ENCODE measurements at places on chromosomes 3 and 15.

DNA sequence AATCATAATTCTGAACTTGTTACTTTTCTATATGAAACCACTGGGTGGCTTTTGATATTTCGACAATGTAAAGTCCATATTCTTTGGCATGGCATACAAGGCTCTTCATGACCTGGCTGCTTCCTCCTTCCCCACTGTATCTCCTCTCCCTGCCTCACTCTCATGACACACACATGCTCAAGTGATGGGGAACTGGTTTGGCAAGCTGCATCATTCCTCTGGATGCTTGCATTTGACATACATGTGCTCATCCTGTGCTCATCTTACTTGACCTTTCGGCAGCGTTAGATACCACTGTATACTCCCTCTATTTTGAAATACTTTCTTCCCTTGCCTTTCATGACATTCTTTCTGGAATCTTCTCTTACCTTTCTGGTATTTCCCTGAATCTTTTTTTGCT lies 51.8 kb upstream of the ZDHHC23 start:
- no peak for DNase-seq

DNA sequence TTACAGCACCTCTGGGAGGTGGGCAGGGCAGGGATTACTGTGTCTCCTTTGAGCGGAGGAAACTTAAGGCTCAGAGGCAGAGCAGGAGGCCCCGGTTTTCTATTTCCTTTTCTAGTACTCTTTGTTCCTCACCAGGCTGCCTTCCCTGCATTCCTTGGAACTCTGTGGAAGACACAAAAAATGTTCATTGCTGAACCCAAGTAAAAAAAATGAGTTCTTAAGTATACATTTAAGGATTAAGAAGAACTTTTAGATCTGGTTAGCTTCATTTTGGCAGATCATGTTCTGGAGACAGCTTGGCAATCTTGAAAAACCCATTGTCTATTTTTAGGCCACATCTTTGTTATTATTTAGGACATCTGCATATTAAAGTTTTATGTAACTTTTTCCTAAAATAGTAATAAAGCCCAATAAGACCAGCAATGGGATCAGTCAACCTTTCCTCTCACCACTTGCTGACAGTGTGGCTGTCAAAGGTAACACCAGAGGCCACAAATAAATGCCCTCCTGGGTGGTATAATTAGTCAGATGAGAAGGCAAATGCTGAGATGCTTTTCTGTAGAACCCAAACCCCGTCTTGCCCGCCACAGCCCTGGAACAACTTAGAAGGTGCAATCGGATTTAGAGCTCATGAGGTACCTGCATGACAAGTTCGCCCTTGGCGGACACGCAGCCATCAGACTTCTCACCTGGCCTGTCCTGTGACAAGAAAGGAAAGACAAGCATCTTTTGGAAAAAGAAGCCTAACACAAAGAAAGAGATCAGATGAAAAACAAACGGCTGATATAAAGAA lies 97.2 kb downstream of the DGKG start:
- no peak for DNase-seq

GRCh38 chr3:44939581-44940036 lies 36.4 kb downstream of the ZDHHC3 start:
- no peak for DNase-seq

GRCh38 chr15:100722551-100723314 lies 120.3 kb downstream of the ASB7 start:
- DNase-seq = no peak

- peak; percentile 21 for DNase-seq
Observed at GRCh38 chr3:165854696-165855095, 17.5 kb upstream of the BCHE start.

DNA sequence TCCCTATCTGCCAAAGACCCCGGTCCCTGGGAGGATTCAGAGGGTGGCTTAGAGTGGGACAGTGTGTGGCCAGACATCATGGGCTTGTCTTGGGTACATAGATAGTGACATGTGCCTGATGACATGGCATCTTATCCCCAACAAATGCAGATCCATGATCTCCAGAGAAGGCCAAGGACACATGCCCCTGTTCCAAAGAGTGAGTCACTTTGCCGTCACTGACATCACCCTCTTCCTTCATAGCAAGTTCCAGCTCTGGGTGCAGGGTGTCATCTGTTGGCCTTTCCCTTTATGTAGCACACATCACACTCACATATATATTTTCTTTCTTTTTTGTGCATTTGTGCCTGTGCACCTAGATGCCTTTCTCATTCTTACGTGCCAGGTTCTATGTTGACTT lies 350.5 kb downstream of the LRTM1 start:
- DNase-seq = no peak

- DNase-seq = no peak
Observed at GRCh38 chr3:110063178-110063577, 725.8 kb upstream of the DPPA4 start.

GRCh38 chr15:81889485-81889881 lies 156.3 kb downstream of the MEX3B start:
- DNase-seq = no peak

DNA sequence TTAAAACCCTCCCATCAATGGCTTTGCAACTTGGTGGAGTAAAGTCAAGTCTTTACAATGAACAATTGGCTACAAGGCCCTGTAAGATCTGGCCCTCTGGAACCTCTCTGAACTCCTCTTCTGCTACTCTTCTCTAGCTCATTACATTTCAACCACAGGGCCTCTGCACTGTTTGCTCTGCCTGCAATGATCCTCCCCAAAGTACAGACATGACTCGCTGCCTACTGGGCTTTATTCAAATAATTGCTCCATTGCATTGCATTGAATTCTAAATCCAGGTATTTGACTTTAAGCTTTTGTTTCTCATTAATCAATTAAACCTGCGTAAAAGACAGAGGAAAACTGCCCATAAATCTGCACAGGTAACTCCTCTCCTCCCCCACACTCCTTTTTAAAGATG lies 96.7 kb downstream of the CD47 start:
- no peak for DNase-seq

DNA sequence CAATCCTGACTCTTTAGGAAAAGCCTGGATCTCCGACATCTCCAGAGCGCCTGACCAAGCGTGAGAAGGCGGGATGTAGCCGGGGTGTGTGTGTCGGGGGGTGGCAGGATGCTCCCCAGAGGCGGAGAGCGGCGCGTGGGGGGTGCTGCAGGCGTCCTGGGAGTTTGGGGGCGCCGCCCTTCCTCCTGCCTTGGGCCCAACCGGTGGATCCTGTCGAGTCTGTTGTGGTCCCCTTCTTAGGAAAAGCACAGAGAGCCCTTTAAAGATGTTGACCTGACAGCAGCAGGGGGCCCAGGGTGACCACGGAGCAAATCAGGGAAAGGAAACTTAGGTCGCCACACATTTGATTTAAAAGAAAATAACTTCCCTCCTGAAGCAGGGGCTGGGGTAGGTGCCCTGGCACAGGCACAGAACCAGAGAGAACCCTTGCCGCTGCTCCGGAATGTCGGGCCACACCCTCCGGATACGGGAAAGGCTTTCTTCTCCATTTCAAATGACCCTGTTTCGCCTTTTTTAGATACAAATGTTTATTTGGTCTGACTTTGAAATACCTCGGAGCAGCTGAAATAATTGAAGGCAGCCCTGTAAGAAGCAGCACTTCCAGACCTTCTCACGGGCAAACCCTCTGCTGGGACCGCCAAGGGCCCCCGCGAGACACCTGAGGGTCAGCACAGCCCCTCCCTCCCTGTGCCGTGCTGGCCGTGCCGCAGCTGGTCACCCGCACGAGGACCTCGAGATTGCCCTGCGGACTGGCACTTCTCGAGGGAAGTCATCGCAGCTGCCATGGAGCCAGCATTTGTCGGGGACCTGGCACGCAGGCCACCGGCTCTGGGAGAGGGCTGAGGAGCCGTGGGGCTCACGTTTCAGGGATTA lies 102.9 kb upstream of the KLF13 start:
- no peak for DNase-seq

DNA sequence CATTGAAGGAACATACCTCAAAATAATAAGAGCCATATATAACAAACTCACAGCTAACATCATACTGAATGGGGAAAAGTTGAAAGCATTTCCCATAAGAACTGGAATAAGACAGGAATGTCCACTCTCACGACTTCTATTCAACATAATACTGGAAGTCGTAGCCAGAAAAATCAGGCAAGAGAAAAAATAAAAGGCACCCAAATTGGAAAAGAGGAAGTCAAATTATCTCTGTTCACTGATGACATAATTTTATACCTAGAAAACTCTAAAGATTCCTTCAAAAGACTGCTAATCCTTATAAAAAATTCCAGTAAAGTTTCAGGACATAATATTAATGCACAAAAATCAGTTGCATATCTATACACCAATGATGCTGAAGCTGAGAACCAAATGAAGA lies 34.9 kb downstream of the SLC2A2 start:
- no peak for DNase-seq

GRCh38 chr3:71684757-71685386 lies 40.3 kb downstream of the EIF4E3 start:
- DNase-seq = peak; percentile 84

GRCh38 chr3:33541918-33542317 lies 101.7 kb upstream of the UBP1 start:
- DNase-seq = no peak

GRCh38 chr3:16504242-16504641 lies 9.3 kb downstream of the RFTN1 start:
- no peak for DNase-seq

- no peak for DNase-seq
Observed at GRCh38 chr3:188539631-188540194, 385.8 kb downstream of the LPP start.

GRCh38 chr3:73120710-73121109 lies 59.3 kb downstream of the EBLN2 start:
- DNase-seq = no peak

GRCh38 chr15:54571576-54571975 lies 593.3 kb downstream of the UNC13C start:
- no peak for DNase-seq

DNA sequence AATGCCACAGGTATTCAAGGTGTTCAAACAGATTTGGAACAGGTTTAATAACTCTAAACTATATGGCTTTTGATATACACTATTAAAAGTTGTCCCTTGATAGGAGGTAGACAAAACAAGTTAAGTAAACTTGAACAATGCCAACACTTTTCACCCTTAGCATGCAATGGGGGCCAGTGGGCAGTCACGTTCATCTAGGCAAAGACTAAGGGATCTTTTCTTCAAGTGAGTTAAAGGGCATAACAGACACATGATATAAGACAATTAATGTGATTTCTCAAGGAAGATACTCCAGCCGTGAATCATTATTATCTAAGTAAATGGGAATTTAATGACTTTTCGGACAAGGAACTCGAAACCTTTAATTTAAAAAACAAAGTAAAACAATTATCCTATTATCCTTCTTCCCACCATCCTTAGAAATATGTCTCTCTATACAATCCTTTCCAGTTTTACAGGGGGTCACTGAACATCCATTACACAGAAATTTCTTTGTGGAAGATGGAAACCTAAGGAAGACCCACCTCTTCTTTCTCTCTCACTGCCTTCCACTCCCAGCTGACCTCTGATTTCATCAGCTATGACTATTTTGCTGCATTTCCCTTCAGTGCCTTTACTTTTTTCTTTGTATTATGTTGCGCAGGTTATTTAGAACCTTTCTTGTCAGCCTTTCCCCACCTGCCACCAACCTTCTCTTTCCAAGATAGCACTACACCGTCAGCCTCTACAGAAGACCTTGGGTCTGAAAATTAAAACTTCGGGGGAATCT lies 1.5 kb downstream of the CLDN1 start:
- DNase-seq = no peak

DNA sequence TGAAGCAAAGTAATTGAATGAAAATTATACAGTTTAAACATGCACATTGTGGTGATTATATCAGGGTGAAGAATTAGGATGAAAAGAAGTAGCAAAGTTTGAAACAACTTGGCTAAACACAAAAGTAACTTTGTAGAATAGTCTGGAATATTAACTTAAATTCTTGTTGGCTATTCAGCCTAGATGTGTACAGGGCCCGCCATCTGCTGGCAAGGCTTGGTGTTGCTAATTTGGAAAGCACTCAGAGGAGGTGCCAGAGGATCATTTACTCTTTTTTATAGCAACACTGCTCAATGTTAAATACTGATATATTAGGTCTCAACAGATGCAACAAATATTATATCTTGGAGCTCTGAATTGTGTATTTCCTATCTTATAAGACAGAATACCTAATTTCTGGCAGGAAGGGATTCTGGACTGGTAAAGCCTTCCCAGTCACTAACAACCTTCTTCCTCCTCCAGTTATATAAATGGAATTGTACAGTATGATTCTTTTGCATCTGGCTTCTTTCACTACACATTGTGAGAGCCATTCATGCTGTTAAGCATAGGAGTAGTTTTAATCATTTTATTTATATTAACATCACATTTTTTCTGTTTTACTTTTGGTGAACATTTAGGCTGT lies 36.1 kb downstream of the TTC23 start:
- peak; percentile 85 for DNase-seq

DNA sequence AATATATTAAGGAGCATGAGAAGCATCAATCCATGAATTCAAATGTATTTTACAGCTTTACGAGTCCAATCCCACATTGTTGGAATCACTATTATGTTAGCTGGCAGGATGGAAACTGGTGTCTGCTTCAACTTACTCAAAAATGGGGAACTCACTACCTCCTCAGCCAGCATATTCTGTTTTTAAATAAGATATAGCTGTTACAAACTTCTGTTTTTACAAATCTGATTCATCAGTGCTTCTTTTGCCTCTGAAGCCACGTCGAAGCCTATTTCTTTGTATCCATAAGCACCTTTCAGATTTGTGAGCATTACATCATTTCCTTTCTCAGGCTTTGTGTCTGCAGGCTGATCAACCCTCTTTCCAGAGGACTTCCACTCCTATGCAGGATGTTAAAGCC lies 105.9 kb downstream of the TPRG1 start:
- DNase-seq = no peak

GRCh38 chr15:72570059-72570458 lies 84.4 kb upstream of the GOLGA6B start:
- DNase-seq = no peak

GRCh38 chr15:100201376-100202280 lies 140.1 kb downstream of the ADAMTS17 start:
- DNase-seq = peak; percentile 61

DNA sequence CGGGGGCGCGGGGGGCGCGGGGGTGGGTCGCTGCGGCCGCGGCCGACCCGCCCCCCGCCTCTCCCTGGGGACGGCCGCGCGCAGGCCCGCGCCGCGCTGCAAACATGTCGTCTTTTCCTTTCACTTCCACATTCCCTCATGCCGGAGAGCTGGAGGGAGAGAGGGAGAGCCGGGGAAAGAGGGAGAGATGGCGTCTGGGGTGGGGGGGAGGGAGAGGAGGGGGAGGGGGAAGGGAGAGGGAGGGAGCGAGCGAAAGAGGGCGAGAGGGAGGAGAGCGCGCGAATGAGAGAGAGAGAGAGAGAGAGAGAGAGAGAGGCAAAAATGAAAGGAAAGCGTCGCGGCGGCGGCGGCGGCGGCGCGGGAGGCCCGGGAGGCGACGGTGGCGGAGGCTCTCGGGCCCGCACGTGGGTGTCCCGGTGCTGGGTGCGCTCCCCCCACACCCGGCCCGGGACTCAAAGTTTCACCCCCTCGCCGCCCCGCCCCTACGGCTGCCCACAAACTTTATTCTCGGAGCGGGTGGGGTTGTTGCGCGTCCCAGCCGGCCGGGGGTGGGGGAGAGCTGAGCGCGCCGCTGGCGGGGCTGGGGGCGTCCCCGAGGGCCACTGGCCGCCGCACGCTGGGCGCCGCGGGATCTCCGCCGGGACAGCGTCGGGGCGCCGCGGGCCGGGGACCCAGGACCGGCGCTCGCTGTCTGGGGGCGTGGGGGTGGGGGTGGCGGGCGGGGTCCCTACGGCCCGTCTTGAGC lies 731 bp downstream of the ZNF710 start:
- DNase-seq = peak; percentile 72

- DNase-seq = no peak
Observed at GRCh38 chr3:71723452-71724170, 1.6 kb downstream of the EIF4E3 start.

- DNase-seq = no peak
Observed at GRCh38 chr3:127590282-127590592, 296 bp downstream of the TPRA1 start.
